ENCODE measurements at places on chromosomes 2 and 18.

GRCh38 chr2:138777996-138778395 is 2.2 kb downstream of the NXPH2 start:
- no peak for DNase-seq

GRCh38 chr2:219522111-219523030 is 8.1 kb downstream of the ASIC4 start:
- no peak for DNase-seq

DNA sequence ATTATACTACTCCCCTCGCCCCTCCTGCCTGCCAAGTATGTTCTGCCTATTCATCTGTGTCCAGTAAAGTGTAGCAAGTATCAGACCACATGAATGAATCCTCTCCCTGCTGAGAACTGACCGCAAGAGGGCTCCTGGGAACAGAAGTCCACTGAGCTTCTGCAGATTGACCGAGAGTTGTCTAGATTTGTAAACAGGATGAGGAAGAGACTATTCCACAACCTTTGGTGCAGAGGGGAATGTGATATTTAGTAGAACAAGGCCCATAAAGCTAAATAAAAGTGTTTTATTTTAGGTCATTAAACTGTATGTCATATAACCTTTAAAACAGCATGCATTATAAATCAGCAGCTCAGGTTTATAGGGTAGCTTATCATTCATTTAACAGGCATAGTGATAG is 377.0 kb downstream of the DCC start:
- no peak for DNase-seq

GRCh38 chr2:135320465-135321355 is 210.3 kb downstream of the ZRANB3 start:
- no peak for DNase-seq

- no peak for DNase-seq
Measured at GRCh38 chr2:213016984-213017351, 134.4 kb downstream of the IKZF2 start.

GRCh38 chr2:213691351-213691750 is 407.1 kb downstream of the SPAG16 start:
- DNase-seq: no peak

DNA sequence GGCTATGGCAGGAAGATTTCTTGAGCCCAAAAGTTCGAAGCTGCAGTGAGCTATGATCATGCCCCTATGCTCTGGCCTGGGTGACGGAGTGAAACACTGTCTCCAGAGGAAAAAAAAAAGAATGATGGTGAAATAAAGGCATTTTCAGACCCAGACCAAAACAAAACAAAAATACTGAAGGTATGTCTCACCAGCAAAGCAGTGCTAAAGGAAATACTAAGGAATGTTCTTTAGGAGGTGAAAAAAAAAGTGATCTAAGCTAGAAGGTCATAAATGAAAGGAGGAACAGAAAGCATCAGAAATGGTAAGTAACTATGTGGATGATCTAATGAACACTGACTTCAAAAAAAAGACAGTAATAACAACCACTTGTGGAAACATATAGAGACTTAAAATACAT is 18.7 kb downstream of the SS18 start:
- no peak for DNase-seq

DNA sequence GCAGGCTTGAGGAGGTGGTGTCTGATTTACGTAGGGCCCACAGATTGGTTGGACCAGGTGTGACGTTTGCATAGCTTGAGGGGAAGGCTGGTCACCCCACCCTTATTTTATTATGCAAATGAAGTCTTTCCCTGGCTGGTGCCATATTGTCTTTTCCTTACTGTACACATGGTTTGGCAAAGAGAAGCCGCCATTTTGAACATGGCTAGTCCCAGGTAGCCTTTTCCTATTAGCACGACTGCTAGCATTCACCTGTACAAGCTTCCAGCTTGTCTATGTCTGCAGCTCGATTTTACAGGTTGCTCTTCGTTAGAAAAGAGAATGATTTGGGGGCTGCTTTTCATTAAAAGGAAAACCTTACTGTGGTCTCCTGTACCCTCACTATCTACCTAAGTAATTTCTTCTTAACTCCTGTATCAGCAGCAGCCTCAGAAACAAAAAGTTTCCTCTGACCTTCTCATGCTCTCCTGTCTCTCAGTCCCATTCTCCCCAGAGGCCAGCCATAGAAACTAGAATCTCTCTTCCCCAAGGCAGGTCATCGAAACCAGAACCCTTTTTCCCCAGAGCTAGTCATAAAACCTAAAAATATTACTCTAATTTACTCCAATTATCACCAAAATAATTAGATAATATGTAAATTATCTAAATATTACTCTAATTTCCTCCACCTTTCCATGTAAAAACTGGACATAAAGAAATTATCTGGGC is 151.8 kb downstream of the B3GNT2 start:
- DNase-seq: no peak

DNA sequence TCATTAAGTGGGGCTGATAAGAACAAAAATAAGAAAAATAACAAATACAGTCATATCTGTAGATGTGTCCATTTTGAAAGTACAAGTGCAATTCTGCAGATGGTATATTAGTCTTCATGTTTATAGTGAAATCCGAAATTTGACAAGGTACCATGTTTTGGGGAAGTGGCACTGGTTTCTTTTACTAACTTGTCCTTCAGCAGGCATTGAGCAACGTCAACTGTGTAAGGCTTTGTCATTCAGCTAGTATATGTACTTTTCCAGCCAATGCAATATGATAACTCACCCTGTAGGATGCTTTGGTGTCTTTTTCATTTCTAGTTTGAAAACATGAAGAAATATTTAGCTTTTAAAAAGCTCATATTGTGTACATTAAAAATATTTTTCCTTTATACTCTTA is 139.9 kb downstream of the MCFD2 start:
- DNase-seq: no peak

DNA sequence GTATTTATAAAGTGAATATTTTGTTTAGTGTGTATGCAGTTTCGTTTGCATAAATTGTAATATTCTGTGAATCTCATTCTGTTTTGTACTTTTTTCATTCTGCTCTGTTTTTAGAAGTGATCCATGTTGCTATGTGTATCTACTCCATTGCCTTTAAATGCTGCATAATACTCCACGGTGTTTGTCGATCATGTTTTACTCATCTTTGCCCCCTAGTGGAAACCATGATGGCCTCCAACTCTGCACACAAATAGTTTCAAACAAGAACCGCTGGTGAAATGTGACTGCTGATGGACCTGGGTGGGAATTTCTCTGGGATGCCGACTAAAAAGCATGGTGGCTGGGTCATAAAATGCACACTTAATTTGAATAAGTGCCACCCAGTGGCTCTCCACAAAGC is 32.0 kb upstream of the SKOR2 start:
- DNase-seq: no peak

DNA sequence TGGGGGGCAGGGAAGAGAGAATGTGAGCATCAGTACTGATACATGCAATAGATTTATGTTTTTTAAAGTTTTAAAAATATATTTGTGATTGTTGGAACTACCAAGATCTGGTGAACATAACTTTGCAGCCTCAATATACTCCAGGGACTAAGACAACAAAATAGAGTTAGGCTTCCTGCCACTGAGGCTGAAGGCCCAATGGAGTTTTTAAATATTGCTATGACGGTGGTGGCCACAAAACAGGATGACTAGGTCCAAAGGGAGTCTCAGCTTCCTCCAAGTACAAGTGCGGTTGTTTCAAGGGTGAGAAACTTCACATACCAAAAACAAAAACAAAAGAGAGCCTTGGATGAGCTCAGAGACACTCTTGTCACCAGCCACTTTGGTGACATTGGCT is 72.9 kb downstream of the CCBE1 start:
- DNase-seq: no peak

DNA sequence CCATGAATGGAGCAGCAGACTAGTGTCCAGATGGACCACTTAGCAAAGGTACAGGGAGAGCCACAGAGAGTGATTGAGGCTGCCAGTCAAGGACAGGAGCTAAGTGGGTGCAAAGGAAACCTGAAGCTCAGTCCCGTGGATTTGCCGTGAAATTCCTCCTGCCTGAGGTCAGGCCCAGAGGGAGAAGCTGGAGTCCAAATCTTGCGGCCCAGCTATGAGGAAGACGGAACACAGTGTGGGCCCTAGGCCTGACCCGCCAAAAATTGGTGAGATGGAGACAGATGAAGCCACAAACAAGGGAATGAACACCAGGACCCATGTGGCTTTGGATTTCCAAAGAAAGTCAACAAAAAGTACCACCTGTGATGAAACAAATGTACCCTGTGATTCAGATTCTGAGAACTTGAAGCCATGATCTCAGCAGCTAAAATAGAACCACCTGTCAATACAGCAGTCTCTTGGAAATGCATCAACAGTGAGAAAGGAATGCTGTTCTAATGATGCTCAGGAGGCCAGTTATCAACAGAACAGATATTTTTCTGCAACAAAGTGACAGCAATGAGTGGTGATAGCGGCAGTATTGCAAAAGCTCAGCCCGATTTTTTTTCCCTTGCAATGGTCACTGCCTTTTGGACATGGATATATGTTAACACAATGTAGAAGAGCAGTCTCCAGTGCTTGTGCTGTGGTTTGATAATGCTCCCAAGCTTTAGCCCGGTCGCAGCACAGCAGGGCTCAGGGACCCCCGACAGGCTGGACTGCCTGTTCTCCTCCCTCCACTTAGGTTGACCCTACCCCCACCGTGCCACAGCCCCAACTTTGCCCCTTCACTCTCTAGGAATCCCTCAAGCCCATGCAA is 10.7 kb downstream of the COL6A3 start:
- DNase-seq: no peak

DNA sequence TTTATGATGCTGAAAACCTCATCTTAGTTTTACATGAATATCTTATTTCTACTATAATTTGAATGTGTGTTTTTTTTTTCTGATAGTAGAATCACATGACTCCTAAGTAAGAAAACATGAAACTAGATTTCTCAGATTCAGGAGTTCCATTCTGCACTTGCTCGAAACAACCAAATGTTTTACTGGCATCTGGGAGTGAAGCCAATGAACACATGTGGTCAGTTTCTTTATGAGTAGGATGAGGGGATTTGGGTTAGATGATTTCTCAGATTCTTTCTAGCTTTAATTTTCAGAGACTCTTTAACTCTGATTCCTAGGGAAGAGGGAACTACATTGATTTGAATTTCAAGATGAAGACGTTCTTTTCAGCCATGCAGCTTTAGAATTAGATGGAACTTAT is 225.0 kb upstream of the NT5C1B start:
- no peak for DNase-seq

DNA sequence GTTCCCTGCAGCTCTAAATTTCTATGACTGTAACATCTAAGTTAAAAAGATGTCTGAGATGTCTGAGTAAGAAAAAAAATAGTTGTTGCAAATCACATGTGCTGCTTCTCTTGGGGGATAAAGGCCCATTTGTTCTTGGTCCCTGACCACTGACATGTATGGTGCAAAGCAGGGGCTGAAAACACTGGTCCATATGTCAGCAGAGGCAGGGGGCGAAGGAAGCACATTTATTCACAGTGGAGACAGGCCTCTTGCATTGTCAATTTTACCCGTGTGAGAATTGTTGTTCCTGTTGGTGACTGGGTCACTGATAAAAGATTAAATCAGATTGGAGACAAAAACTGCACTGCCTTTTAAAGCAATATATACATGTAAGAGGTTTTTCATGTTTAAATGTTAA is 38.8 kb downstream of the PRKCE start:
- no peak for DNase-seq

DNA sequence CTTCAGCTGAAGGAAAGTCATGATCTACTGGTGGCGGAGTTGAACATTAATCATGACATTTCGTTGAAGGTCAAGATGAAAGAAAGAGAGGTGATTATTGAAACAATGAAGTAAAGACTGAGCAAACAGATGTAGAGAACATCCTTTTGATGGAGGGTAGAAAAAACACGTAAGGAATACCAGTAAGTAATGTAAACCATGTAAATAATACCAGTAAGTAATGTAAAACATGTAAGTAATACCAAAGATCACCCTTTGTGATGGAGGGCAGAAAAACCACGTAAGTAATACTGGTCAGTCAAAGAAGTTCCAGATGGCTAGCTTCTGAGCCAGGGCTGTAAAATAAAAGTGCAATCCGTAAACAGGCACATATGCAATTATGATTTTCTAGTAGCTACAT is 1387.7 kb downstream of the SUCLG1 start:
- DNase-seq: no peak

DNA sequence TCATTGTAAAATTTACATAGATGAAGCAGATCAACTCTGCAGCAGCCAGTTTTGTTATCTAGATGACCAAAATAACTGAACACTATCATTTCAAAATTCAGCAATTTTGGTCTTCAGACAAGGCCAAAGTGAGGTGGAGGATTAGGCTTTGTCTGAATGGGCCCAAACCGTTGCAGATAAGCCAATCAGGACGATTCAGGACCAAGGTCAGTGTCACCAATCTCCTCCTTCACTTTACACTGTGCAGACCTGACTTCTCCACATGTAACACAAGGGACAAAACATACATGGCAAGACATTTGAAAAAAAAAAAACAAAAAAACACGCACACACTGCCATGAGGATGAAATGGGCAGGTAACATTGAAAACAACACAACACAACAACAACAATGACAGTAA is 211.2 kb downstream of the NAPG start:
- DNase-seq: no peak

DNA sequence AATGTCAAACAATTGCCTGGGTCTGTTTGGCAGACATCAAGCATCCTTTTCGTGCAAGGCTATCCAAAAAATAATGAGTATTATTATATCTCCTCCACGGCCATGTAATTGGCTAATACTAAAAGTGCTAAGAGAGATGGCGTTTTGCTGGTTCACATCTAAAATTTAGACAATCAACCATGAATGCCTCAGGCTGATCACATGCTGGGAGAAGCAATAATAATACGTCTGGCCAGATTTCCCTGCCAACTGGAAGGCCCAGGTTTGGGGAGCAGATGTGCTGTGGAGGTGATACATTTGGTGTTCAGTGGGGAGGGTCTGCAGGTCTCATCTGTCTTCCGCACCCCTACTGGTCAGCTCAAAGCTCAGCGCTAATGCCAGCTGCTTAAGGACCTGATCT is 60.3 kb upstream of the CREB1 start:
- DNase-seq: no peak

DNA sequence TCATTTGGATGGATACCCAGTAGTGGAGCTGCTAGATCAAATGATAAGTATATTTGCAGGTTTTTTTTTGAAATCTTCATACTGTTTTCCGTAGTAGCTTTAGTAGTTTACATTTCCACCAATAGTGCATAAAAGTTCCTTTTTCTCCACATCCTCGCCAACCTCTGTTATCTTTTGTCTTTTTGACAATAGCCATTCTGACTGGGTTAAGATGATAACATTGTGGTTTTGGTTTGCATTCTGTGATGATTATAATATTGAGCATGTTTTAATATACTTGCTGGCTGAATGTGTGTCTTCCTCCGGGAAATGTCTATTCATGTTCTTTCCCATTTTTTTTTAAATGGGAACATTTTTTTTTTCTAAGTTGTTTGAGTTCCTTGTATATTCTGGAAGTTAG is 260.0 kb downstream of the GULP1 start:
- no peak for DNase-seq
